Pulmonary artery endothelial cell (primary cell): ENCODE measurements at places on chromosomes 2 and 18.

GRCh38 chr2:18378020-18378653 is 182.3 kb downstream of the RDH14 start:
- peak; percentile 13 for DNase-seq

DNA sequence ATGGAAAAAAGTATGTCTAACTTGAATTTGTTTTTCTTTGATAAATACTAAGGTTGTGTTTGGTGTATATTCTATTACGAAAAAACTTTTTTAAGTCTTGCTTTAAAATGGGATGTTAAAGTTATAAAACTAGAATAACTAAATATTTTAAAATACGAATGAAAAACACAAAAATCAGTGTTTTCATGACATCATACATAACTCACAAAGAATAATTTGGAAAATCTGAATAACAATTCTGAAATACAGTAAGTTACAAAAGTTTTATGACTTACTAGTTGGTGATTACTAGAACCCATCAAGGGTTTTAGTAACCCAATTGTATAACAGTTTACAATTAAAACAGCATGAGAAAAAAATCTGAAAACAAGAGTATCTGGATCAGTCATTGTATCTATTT is 61.2 kb downstream of the PIGN start:
- no peak for DNase-seq

DNA sequence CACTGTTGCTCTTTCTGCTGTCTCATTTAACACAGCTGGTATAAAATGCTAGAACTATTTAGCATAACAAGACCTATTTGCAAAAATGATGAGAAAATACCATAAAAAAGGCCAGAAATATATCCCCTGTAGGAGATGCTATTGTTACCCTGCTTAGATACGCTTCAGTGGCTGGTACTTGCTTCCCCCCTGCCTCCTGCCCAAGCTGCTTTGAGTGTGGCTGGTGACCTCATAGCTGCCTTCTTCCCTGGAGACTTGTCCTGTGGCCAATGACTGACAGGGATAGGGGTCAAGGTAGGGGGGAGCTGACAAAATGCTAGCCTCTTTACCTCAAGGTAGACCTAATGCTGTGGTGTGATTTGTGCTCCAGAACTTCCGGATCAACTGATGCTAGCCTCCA is 150.2 kb upstream of the ZEB2 start:
- no peak for DNase-seq

GRCh38 chr2:161613161-161613560 is 11.1 kb upstream of the SLC4A10 start:
- no peak for DNase-seq

- DNase-seq = no peak
These were observed 90.9 kb downstream of the ATAD2B start for GRCh38 chr2:23835988-23836387.
